ENCODE measurements at places on chromosomes 6 and 20.

GRCh38 chr6:118134736-118135135 is 227.7 kb downstream of the SLC35F1 start:
- DNase-seq = no peak

GRCh38 chr6:108627692-108628550 is 67.2 kb downstream of the FOXO3 start:
- no peak for DNase-seq

DNA sequence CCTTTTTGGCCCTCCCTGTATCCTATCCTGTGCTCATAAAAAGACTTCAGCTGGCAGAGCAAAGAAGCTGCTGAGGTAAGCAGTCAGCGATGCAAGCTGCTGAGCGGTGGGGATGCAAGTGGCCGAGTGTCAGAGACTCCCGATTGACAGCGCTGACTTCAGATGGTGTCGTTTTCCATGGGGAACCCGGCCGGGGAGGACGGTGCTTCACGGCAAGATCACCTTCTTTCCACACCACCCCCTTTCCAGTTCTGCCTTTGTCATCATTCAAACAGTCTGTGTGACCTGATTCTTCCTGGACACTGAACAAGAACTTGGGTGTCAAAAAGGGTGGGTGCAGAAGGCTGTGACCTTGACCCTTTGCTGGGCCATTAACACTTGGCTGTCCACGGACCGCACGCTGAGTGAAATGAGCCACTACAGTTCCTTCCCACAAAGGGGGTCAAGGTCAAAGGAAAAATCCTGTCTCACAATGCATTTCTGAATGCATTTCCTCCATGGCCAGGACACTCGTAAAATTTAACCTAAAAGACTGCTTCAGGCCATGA is 52.9 kb upstream of the UNC93A start:
- DNase-seq = no peak

- peak; percentile 64 for DNase-seq
These were observed 61.2 kb upstream of the SIRPG start for GRCh38 chr20:1718604-1719384.

GRCh38 chr20:4632876-4633275 is 88.8 kb upstream of the PRND start:
- DNase-seq = no peak

- no peak for DNase-seq
These were observed 74.8 kb upstream of the FLRT3 start for GRCh38 chr20:14412065-14412681.

DNA sequence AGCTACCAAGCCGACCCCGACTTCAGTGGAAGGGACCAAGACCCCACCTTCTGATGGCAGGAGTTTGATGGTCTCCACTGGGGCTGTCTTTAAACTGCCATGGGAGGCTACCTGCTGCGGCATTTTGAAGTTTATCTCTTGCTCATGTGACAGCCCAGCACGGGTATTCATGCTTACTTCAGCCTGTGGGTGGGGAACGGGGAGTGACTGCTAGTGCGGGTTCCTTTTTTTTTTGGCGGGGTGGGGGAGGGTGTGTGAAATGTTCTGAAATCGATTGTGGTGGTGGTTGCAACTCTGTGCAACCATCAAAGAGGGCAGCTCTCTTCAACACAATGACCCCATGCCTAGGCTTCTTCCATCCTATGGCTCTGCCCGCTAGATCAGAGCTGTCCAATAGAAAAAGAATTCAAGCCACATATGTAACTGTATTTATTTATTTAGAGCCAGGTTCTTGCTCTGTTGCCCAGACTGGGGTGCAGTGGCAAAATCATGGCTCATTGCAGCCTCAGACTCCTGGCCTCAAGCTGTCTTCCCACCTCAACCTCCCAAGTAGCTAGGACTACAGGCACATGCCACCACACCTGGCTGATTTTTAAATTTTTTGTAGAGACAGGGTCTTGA is 53.7 kb downstream of the PPP1R16B start:
- no peak for DNase-seq

DNA sequence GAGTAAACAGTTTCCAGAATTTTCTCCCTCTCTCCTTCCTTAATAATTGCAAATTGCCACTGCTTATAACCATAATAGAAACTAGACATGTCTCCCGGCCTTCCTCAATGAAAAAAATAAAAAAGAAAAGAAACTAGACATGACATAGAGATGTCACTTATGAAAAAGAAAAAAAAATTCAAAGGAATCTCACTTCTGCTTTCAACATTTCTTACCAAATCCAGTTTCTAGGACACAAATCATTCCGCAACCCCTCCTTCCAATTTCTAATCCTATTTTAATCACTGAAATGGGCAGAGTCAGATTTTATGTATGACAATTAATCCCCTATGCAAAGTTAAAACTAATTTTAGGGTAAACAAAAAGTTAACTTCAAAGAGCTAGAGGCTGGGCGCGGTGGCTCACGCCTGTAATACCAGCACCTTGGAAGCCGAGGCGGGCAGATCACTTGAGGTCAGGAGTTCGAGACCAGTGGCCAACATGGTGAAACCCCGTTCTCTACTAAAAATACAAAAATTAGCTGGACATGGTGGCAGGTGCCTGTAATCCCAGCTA is 40.1 kb upstream of the EEF1A1 start:
- DNase-seq = no peak

DNA sequence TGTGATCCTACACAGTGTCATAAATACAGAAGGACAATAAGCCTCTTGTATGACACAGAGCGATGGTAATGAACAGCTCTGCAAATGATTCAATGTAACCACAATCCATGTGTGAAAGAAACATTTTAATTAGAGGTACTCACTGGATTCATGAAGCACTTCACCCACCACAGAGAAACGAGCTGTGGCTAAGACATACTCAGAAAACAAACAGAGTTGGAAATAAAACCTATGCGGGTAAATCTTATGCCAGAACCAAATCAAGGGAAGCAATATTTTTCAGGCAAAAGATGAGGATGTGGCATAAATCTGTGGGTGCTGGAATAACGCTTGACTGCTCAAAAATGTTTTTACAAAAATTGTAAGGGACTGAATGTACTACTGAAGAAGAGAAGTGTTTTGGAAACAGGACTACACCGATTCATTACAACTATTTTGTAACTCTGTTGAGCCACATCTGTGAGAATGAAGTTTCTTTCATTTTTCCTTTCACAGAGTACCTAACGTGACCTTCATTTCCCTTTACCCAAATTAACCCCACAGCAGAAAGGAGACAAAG is 112.1 kb downstream of the WDR27 start:
- no peak for DNase-seq

All from adrenal gland (tissue), 19 donors.